NCI-H1436 treated with DMSO at 0.1 percent for 48 hours (cell line): ENCODE measurements at places on chromosomes 5 and 9.

- DNase-seq: no peak
Measured at GRCh38 chr9:93119953-93120845, 13.9 kb downstream of the NINJ1 start.

DNA sequence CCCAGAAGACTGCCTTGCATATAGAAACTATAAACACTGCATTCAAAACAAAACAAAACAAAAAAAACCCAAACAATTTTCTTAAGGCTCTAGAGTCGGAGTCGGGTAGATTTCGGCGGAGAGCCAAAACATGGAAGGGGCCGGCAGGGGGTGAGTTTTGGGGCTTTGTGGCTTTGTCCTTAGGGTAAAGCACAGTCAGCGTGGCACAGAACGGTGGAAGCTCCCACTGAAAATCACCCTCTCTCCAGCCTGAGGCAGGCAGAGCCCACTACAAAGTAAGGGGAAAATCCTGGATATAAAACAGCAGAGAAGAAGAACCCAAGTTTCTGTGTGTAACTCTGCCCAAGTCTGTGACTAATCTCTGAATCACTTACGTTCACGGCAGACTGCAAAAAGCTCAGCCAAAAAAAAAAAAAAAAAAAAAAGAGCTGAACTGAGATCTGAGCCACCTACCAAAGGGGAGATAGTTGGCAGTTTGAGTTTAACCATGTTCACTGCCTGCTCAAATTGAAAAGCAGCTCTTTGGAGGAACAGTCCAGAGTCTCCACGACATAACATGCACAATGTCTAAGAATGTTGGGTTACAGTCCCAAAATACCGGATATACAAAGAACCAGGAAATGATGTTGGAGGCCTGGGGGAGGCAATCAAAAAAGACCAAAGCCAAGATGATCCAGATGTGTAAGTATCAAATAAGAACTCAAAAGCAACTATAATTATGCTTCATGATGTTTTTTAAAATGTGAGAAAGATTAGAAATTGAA, 26.6 kb upstream of the OR2K2 start:
- DNase-seq: no peak

DNA sequence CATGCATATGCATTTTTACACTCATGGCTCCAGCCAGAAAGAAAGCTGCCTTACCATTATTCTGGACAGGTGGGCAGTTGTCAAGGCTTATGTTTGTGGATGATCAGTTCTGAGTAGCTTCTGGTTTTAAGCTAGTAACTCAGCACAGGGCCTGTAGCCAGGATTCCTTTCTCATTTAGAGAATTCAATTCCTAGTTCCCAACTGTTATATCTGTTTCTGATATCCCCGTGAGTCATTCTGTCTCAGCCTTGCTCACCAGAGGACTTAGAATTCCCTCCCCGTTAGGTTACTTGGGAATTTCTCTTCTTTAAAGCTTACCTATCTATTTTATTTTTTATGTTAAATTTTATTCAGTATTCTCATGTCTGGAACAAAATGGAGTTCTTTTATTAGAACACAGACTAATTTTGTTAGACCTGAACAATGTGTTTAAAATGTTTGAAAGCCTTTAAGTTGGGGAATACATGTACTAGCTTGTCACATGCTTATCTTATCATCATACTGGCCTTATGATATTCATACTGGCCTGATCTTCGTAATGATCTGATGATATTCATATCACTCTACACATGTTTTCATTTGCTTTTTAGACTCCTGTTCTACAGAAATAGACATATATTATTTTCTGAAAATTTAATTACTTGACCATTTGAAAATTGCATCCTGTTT, 47.1 kb downstream of the CAST start:
- DNase-seq: no peak

GRCh38 chr5:157116483-157116954, 7.7 kb upstream of the HAVCR2 start:
- no peak for DNase-seq

DNA sequence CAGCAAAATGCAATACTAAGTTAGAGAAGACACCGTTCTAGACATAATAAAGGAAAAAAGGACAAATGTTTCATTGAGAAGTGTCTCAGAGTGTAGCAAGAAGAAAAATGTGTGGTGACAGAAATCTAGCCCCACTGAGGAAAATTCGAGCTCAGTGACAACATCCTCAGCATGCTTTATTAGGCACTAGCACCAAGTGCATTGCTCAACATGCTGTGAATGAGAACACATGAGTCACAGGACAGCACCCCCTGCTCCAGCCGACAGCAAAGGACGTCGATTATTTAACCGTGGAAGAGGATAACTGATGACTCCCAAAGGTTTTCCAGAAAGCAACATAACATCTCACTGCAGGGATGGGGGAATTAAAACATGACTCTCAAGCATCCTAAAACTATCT, 182.7 kb downstream of the GNAQ start:
- DNase-seq: no peak

DNA sequence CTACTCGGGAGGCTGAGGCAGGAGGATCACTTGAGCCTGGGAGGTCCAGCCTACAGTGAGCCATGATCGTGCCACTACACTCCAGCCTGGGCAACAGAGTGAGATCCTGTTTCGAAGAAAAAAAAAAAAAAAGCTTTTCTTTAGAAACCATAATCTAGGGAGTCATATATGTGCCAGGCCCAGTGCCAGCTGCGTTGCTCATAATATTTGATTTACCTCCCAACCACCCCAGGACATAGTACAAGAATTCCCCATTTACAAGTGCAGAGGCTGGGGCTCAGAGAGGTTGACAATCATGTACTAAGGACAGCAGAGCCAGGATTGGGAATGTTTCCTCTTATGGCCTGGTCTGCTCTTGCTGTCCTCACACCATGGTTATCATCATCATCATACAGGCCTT, 25.1 kb upstream of the TRIM14 start:
- no peak for DNase-seq

DNA sequence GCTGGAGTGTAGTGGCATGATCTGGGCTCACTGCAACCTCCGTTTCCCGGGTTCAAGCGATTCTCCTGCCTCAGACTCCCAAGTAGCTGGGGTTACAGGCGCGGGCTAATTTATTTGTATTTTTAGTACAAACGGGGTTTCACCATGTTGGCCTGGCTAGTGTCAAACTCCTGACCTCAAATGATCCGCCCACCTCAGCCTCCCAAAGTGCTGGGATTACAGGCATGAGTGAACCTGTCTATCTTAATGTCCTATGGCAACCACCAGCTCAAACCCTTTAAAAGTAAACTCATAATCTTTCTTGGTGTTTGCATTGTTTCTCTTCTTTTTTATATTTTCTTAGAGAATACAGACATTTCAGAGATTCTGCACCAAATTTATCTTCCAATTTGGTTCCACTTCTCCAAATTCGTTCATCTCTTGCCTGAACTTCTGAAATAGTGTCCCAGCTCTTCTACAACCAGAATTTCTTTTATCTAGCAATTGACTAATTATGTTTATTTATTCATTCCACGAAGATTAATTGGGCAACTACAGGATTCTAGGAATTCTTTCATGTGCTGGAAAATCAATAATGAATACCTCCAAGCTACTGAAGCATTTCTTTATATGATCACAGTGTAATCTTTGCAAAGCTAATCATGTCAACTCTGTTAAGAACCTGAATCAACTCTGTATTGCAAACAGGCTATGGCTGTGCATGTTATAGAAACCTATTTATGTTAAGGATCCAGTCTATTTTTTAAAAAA, 60.0 kb upstream of the TYRP1 start:
- no peak for DNase-seq

DNA sequence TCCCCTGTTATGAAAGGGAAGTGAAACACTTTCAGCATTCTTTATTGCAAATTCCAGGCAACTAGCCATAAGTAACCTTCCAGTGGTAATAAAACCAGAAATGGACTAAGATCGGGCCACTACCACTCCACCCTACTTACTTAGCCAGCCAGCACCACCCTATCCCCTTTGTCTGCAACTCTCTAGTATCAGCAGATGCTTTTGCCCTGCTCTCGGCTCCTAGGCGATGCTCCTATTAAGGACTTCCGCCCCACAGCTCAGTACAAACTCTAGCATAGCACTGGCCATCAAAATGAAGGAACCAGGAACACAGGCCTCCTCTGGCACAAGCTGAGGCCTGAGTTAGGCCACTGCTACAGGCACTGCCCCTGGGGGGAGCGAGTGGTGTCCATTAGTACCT, 81.2 kb downstream of the GLDC start:
- DNase-seq: no peak

- no peak for DNase-seq
Measured at GRCh38 chr5:178545176-178545575, 45.0 kb downstream of the COL23A1 start.

- DNase-seq: no peak
Measured at GRCh38 chr9:127133739-127134167, 11.3 kb upstream of the ANGPTL2 start.

DNA sequence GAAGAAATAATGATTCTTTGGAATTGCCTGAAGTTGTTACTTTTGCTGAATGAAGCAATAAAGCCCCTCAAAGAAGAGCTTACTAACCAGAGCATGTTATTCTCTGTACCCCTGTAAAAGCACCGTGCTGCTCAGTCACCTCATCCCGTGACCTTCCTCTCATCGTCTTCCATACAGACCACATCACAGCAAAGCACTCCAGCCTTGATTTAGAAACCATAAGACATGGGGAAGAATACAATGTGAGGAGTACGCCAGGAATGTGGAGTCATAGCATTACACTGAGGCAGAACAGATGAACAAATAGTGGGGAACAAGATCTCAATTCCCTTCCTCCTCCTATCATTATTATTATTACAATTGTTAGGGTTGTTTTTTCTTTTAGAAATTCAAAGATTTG, 49.1 kb downstream of the ERAP1 start:
- no peak for DNase-seq

DNA sequence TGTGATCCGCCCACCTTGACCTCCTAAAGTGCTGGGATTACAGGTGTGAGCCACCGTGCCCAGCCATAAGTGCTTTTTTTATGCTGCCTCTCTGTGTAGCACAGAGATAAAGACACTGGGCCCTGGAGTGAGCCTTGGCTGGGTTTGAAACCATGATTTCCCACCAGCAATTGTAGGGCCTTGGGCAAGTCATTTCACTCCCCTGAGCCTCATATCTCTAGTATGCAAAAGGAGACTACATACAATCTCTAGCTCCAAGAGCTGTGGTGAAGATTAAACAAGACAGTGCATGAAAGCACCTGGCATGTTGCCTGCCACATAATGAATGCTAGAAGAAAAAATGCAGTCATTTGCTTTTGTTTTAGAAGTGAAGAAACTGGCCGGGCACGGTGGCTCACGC, 3.9 kb downstream of the FABP6 start:
- DNase-seq: no peak

DNA sequence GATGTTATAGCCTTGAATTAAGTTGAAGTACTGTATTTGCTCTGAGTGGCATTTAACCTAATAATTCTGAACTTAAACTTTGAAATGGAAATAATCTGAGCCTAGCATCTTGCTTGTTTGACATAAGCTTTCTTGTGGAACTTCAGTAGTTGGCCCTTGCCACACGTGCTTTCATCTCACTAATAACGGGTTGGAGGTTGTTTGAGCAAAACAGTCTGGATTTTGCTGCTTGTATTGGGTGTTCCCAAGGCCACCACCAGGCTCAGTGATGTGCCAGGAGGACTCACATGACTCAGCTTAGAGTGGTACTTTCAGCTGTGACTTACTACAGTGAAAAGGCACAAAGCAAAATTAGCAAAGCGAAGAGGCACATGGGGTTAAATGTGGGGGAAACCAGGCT, 35.7 kb downstream of the SECISBP2 start:
- DNase-seq: no peak

DNA sequence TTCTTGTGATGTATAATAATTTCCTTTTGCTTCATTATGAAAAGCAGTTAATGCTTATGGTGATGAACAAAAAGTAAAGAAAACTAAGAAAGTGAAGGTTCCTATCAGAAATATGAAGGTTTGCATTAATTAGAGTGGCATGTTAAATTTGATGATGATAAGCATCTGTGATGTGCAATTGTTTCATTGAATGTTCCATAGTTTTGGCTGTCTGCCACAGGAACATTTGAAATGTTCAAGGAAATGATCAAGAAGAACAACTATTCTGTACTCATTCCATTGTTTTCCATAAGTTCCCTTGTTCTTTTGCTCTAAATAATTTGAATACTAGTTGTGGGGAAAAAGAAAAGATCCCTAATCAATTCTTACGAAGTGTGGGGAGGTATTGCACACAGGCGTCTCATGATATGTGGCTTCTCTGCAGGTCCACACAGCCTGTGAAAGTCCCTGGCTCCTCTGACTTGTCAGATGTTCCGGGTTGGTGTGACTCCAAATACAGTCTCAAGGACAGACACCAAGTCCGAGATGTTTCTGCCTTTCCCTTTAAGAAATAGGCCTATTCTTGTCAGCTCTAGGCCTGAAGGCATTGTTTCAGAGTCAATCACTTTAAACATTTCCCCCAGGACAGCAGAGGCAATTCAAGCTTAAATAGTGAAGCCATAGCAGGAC, 152.6 kb upstream of the MAST4 start:
- DNase-seq: no peak

GRCh38 chr5:102801371-102801770, 46.3 kb downstream of the PAM start:
- DNase-seq: no peak

DNA sequence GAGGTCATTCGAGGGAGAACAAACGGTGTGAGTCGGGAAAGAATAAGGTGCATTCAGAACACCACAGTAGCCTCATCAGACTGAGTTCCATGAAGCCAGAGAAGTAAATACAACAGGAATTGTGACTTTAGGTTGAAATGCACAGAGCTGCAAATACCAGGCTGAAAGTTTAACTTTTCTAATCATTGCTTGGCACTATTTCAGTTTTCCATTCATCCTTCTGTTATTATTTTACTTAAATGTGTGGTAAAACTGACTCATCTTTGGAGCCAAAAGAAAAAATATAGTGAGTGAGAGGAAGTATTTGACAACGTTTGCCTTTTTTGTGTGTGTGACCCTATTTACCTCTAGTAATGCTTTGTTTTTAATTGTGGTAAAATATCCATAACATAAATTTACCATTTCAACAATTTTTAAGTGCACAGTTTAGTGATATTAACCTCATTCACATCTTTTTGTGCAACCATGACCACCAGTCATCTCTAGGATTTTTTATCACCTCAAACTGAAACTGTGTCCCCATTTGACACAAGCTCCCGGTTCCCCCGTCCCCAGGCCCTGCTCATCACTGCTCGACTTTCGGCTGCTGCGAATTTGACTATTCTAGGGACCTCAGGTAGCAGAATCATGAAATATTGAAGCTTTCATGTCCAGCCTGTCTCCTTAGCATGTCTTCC, 166.8 kb downstream of the HSD17B3 start:
- DNase-seq: no peak

- DNase-seq: no peak
Measured at GRCh38 chr5:130104895-130105688, 200.8 kb downstream of the CHSY3 start.

DNA sequence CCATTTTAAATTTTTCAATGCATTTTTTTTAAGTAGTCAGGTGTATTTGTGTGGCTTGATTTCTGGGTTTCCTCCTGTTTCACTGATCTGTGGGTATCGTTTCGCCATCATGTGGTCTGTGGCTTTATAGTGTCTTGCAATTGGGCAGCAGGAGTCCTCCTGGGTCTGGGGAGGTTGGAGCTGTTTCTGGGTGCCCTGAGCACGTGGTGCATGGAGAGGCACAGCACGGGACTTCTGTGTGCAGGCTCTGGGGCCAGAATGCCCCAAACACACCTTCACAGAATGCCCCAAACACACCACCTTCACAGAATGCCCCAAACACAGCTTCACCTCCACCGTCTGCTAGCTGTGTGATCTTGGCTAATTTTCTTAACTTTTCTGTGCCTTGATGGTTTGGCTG, 82.6 kb upstream of the COL5A1 start:
- DNase-seq: no peak

- DNase-seq: no peak
Measured at GRCh38 chr9:127013597-127013996, 99.0 kb downstream of the RALGPS1 start.
